Astrocyte (in vitro differentiated cells and primary cell): ENCODE measurements at places on chromosomes 7 and 10.
A peak's percentile ranks its signal among the peaks of the same experiment; 100 is the strongest.

DNA sequence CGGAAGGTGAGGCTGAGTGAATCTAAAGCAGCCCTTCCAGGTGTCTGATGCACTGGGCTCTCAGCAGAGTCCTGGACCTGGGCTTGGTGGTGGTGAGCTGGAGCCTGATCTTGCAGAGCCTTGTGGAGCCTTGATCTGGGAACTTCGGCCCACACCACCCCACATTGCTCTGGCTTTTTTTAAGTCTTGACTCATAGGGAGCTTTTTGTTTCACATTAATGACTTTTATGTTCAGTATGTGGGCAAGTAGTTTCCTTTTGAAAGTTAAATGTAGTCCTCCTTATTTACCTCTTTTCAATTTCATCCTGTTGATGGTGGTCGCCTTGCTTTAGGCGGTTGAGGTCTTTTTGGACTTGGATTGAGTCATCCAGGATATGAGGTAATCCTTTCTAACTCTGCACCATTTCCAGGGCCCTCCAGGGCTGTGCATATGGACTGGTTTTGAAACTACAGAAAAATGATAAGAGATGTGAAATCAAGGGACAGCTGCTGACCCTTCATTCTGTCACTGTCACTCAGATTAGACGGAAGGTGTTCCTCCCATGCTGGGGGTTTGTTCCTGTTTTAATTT, 2.9 kb upstream of the NRAP start:
- DNase-seq, result peak; percentile 36

- peak; percentile 12 for DNase-seq
These were observed 19.7 kb downstream of the AQP1 start for GRCh38 chr7:30931161-30931928.

- no peak for DNase-seq
These were observed 32.8 kb downstream of the GRB10 start for GRCh38 chr7:50749896-50750295.

- no peak for DNase-seq
These were observed 117.4 kb downstream of the LHPP start for GRCh38 chr10:124579011-124579399.

GRCh38 chr10:23318359-23318758, 26.2 kb downstream of the C10orf67 start:
- DNase-seq, result no peak

GRCh38 chr10:4635883-4636282, 190.1 kb upstream of the AKR1E2 start:
- DNase-seq, result no peak

DNA sequence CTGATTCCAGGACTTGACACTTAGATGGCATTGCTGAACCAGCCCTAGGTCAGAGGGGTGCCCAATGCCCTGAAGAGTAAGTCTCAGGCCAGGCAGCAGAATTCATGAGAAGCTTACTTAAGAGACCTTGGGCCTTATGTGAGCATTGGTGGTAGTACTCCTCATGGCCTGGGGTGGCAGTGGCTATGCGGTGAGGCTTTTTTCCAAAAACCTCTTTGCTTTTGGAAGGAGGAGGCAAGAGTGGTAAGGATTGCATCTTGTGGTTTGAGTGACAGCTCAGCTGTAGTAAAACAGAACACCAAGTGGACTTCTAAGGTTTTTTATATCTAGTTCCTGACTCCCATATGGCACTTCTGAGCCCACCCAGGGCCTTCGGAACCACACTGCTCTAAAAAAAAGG, 459.0 kb upstream of the STEAP1 start:
- DNase-seq, result no peak

- peak; percentile 61 for DNase-seq
These were observed 124.0 kb upstream of the PTPN20 start for GRCh38 chr10:46787321-46787615.

DNA sequence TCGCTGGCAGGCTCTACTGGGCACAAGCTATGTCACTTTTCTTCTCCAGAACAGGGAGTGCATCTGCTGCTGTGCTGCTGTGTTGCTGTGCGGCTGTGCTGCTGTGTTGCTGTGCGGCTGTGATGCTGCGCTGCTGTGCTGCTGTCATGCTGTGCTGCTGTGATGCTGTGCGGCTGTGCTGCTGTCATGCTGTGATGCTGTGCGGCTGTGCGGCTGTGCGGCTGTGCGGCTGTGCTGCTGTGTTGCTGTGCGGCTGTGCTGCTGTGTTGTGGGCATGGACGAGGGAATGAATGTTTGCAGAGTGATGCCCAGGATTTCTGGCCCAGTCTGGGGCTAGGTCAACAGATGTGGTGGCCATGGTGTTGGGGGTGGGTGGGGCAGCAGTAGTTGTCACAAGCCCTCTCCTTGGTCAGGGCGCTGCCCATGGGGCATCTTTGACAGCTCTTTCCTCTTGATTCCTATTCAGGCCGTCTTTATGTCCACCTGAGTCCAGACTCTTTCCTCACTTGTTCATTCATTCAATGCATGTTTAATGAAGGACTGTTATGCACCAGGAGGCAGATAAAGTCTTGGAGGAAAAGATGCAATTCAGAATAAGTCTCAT, 55.6 kb downstream of the C10orf120 start:
- no peak for DNase-seq
